Panc1 (cell line): ENCODE measurements at places on chromosomes 2 and 18. TPM values are rescaled to one million over a fixed set of nuclear protein-coding genes. Genes with fewer than 3 reads are reported as not detected.

DNA sequence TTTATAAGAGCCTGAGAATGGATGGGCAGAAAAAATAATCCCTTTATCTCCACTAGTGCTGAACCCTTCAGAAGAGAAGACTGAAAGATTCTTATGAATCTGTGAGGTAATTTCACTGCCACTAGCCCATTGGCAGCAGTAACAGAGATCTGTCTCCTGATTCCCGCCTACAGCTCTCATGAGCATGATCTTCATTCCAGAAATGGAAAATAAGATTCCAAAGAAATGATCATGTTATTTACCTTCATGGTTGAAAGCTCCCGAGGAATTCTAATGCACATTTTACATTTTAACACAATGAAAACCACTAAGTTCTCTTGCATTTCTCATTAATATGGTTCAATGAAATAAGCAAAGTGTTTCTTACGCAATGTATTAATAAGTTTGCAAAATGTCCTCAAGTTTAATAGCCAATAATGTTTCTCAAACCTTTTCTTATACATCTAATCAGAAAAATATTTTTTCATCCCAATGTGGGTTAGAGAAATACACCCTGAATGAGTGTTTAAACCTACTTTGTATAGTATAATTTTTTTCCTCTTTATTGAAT is 905.6 kb downstream of the TMEM182 start:
- DNase-seq = no peak

Gene CCDC150
- total RNA-seq = 19.0 TPM

DNA sequence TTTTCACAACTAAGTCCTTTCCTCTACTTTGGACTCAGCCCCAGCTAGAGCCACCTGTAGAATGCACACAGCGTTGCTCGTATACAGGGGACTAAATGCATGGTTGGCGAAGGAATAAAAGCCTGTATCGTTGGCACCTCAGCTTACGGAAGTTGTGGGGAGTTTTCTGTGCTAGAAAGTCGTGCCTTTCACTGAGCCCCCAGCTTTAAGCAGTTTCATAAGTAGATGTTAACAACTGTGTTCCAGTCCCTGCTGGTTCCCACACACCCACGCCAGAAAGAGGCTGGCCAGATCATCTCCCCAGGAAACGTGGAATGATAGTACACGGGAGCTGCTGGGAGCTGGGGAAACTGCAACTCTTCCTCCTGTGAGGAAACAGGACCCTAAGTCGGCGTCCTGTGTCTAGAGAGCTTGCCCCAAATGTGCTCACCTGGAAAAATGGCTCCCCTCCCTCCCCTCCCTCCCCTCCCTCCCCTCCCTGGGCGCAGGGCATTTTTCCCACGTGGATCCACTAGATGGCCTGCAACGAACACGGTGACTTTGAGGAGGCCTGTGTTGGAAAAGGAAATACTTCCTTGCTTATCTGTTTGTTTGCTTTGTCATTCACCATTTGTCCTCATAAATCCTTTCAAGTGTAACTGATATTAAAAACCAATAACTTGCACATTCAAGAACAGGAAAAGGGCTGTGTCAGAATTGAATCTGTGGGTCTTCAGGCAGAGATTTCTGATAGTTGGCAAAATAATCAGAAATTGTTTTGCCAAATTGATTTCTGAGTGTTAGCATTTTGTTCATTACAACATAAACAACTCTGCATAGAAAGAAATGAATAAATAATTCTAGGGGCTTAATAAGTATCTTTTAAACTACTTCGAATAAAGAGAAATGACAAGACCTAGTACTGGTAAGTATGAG is 43.9 kb upstream of the RFX8 start:
- no peak for DNase-seq

Gene KIF5C
- total RNA-seq = 1.6 TPM

GRCh38 chr18:47595831-47596501 is 334.5 kb downstream of the SMAD2 start:
- DNase-seq = peak; percentile 2

Gene VWA3B
- not detected for total RNA-seq

GRCh38 chr2:223056701-223057418 is 4.9 kb downstream of the KCNE4 start:
- no peak for DNase-seq

- no peak for DNase-seq
Measured at GRCh38 chr2:184338771-184339170, 259.6 kb upstream of the ZNF804A start.

Gene SLC5A7
- total RNA-seq = not detected

DNA sequence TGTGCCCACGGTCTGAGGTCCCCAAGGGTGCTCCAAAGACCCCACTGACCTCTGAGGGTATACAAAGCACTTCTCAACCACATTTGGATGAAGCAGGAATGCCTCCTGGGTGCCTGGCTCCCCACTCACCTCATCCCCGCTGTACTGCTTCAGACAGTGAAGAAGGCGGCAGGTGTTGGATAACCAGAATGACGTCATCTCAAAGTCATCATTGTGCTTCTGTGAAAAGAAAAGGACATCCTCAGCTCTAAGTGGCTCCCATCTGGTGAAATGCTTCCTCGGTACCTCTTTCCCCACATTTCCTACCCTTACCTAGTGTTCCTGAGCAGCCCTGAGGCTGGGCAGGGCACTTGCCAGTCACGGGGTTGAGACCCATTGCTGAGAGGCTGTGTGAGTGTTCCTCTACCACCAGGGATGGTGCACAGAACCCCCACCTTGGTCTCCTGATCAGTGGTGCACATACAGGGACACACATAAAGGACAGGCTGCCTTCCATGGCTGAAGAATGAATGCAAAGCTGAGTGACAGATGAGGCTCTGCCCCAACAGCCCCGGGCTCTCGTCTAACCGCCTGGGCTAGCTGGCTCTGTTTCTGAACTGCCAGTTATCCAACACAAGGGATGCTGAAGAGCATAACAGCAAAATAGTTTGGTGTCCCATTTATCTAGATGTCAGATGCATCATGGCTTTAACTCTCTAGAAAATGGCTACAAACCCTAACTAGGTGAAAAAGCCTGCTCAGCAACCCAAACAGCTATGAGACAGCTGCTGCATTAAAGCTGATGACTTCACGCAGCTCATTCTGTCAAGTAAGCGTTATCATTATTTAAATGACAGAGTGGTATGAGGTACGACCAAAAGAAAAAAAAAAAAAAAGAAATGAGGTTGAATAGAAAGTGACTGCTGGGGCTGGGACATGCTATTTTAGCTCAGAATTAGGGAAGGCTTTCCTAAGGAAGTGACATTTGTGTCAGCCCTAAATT is 28.2 kb upstream of the ACAA2 start:
- no peak for DNase-seq

Gene TDRD15
- not detected for total RNA-seq

DNA sequence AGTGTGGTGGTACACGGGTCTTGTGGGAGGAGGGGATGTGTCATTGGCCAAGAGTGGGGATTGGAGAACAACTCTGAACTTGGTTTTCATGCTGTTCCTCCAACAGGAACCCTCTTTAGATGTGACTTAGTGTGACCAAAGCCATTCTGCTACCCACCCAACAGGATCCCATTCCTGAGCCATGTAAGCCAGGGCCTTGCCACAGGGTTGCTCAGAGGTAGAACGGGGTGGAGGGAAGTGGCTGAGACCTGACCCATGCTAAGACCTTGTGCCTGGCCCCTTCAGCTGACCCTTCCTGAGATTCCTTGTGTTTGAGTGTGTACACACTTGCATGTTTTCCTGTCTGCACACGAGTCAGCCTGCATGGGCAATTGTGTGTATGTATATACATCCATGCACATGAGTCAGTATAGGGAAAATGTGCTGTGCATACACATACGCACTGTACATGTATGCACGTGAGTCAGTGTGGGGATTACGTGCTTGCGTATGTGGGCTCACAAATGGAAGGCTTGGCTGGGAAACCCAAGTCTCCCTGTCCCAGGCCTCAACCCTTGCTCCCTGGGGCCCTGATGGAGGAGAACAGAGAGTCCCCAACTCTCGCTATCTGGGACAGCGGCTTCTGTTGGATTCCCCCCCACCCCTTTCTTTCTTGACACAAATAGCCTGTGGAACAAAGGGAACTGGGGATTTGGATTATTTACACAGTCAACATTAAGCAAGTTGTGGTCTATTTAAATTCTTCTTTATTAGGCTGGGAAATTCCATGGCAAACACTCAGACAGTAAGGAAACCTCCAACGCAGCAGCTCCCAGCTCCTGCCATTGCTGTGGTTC is 339.8 kb downstream of the DYSF start:
- DNase-seq = no peak

- DNase-seq = no peak
Measured at GRCh38 chr2:225008935-225009334, 33.3 kb downstream of the DOCK10 start.

Gene ALPP
- 7.3 TPM for total RNA-seq

- DNase-seq = no peak
Measured at GRCh38 chr2:73928963-73929347, 2.3 kb downstream of the DGUOK start.

Gene C2orf78
- total RNA-seq = not detected

DNA sequence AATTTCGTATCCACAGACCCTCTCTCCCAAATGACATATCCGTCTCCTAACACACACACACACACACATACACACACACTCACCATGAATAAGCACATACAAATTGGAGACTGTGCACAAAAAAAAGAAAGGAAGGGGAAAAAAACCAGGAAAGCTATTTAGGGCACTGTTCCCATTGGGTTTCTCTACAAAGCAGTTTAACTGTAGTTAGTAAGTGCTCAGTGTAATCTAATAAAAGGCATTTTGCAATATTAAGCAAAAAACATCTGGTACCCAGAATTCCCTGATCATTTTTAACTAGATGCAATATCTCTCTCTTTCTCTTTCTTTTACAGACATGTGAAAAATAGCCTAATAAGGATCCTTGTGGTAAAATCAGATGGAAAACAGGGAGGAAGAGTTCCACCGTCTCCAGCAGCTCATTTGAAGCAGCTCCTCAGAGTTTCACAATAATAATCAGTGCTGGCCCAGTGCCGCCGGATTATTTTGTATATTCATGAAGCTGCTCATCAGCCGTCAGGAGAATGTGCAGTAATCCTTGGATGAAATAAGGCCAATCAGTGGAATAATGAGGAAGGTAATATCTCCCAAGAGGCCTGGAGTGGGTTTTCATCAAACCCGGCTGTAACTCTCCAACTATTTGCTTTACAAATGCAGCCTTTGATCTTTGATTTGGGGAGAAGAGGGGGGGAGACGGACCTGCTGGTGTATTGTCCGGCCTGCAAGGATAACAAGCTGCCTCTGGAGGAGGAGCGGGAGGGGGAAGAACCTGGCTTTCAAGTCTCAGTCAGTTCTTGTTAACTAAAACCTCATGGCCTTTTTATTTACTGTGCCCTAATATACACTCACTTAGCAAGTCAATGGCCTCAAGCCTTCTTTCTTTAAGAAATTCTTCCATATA is 227.6 kb upstream of the SMIM21 start:
- no peak for DNase-seq

- DNase-seq = no peak
Measured at GRCh38 chr2:951224-952006, 766 bp downstream of the SNTG2 start.

Gene PLEK
- 0.13 TPM for total RNA-seq

DNA sequence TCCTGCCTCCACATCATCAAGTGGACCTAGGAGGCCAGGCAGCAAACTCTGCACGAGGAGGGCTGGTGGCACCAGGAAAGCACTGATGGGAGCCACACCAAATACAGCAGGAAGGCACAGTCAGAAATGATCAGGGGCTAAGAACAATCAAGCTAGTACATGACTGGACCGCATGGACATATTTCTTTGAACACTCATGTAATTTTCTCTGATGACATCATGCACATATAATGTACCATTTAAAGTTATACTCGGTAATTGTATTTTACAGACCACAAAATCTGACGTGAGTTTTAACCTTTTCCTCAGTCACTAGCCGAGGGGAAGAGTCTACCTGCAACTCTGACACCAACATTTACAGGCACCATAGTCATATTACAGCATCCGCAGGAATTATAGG is 76.7 kb downstream of the XDH start:
- DNase-seq = no peak

Gene TMEM17
- total RNA-seq = 4.1 TPM

DNA sequence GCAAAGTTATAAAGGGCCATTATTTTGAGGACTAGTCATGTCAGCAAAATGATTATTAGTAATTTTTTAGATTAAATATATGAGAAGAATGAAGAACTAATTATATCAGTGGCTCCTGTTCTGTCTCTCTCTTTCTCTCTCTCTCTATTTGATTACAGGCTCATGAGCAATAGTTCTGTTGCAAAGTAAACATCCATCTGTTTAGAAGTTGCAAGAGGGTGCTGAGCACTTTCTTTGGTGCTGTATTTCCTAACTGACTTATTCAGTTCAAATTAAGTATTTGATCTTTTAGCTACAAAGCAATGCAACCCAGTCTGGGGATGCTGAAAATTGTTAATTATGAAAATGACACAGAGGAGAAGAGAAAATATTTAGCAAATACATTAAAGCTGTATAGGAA is 408.1 kb upstream of the UBE2E3 start:
- DNase-seq = no peak

GRCh38 chr2:177231270-177231669 is 18.7 kb downstream of the HNRNPA3 start:
- no peak for DNase-seq

Gene SERPINB13
- not detected for total RNA-seq

Gene MYCN
- total RNA-seq = not detected

DNA sequence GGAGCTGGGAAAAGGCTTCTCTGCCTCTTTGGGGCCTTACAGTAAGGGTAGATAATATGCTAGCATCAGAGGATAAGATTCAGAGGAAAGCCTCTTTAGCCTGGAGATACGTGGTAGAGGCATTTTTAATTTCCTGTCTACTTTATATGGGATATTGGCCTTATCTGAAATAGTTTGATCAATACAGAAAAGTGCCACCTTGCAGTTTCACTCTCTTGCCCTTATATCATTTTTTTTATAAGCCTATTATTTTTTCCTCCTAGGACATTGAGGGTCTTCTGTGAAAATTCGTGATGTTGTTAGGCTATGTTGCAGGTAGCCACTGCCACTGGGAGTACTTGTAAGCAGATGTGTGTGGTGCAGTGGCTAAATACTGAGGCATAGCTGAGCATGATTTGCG is 40.1 kb upstream of the TOGARAM2 start:
- no peak for DNase-seq

- no peak for DNase-seq
Measured at GRCh38 chr2:58890865-58891525, 649.9 kb upstream of the FANCL start.

- no peak for DNase-seq
Measured at GRCh38 chr2:8863331-8863953, 26.0 kb upstream of the KIDINS220 start.
